ENCODE measurements at places on chromosomes 11 and 22.
A peak's percentile ranks its signal among the peaks of the same experiment; 100 is the strongest.

- no peak for DNase-seq
Measured at GRCh38 chr22:17957693-17958092, 66.7 kb downstream of the MICAL3 start.

DNA sequence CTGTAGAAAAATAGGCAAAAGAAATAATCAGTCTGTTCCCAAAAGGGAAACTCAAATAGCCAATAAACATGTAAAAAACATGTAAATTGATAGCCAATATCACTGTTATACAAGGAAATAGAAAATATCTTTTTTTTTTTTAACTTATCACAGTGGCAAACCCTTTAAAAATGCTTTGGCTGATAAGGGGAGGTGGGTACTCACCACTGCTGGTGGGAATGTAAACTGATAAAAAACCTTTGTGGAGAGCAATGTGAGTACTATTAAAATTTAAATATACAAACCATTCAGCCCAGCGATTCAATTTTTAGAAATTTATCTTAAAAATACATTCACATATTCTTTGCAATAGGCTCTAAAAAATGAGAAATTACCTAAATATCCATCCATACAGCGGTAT lies 3.6 kb downstream of the RPUSD4 start:
- no peak for DNase-seq

- DNase-seq = no peak
Measured at GRCh38 chr11:72989727-72990126, 152.4 kb downstream of the FCHSD2 start.

DNA sequence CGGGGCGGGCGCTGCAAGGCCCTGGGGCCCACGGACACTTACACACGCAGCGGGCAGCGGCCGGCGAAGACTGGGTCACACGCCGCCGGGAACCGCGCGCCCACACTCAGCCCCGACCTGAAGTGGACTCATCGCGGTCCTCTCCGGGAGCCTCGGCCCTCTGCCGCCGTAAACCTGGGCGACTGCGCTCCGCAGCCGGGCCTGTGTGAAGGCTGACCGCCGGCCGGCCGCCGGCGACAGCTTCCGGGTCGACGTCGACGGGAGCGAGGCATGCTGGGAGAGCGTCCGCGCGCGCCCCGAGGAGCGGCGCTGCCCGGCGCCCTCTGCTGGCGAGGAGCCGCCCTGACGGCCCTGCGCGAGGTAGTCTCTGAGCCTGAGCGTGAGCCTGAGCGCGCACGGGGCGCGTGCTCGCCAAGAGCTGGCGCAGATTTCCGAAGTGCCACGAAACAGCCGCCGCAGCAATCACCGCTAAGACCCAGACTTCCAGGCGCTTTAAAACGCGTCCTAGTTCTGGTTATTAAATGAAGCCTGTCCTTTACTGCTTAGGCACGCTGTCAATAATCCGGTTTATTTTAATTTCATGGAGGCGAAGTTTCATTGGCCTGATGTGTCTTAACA lies at the start of gene SNX19:
Gene SNX19, minus strand, starts transcription at position 242 of the 618 bp plus-strand sequence. CDS start 540 bp downstream, outside the sequence.
- DNase-seq = peak; percentile 81

DNA sequence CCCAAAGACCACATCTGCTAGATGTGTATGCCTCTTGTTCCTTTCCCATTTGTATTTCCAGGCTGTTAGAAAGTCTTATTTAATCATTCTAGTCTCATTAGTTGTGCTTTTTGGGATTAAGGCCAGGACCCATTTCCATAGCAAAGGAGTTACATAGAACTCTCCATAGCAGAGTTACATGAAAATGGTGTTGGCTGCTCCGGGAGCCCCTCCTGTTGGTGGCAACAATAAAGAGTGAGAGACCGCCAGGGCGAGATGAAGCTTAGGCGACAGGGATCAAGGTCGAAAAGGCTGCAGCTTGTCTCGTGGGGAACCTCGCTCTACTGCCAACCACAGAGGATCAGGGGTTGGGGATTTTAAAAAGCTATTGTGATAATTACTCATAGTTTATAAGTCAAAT lies 58.3 kb downstream of the GRIK4 start:
- DNase-seq = no peak

DNA sequence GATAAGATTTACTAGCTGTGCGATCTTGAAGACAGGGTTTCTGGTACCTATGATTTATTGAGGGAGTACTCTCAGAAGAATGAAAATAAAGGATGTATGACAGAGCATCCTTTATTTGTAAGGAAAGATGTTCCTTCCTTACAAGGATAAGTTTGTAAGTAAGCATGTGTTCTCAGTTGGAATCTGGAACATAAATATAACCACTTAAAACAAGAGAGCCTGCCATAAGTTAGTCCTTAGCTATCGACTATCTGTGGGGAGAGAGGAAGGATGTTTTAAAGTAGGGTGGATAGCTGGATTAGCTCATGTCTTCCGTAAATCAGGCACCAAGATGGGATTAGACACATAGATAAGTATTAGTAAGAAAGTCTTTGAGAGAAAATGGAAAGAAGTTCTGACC lies 192.6 kb upstream of the CARD18 start:
- DNase-seq = no peak

DNA sequence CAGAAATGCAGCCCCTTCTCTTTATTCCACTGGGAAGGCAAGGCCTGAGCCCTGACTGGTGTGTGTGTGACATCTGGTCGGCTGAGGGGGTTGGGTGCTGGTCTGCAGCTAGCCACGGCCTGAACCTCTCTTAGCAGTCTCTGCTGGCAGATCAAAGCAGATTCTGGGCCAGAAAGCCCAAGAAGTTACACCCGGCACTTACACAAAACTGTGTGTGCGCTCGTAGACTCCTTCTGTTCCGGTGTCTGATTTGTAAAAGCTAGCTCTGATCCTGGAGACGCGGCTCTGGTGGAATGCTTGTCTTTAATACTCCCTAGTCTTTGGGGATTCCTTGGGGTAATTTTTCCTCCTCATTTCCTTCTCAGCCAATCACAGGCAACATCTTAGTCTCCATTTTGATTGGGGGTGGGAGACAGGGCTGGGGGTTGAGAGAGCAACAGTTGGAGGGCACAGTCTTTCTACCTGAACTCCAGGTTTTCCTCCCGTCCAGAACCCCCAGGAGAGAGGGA lies 5.5 kb downstream of the PKNOX2 start:
- DNase-seq = no peak

GRCh38 chr11:73215191-73216134 lies 2.6 kb upstream of the P2RY2 start:
- DNase-seq = no peak

DNA sequence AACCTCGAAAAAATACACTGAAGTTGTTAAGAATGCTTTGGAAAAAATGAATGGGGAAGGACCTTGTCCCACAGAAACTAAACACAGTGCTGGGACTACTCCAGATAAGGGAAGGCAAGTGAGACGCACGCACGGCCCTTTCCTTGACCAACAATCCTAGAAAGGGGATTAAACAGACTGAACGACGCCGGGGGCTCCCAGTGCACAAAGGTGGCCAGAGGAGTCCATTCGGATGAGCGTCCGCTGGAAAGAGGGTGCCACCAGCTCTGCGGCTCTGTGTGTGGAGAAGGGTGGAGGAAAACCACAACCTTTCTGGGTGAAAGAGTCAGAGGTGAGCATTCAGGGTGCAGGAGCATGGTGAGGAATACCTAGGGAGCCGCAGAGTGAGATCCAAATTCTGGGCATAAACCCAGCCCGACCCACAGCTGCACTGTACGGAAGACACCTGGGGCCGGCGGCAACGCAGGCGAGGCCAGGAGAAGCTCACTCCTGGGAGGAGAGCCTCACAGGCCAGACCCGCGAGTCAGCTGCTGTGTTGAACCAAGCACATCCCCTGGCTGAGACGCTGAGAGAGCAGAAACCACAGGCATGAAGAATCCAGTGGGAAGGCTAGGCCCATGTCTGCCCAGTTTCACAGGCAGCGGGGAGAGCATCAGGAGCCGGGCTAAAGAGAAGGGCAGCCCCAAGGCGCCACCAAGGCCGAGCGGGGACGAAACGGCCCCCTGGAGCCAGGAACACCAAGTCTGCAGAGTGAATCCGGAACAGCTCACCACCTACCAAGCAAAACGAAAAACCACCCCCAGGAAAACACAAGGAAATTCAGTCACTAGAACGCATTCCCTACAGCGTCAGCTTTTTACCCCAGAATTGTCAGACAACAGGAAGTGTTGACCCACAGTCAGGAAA lies 177.1 kb downstream of the BRD1 start:
- no peak for DNase-seq

GRCh38 chr11:1208394-1209261 lies 14.2 kb upstream of the MUC5B start:
- no peak for DNase-seq

GRCh38 chr22:43113526-43114251 lies 3.1 kb downstream of the BIK start:
- DNase-seq = no peak

- DNase-seq = no peak
Measured at GRCh38 chr11:1281326-1281973, 28.0 kb downstream of the TOLLIP start.

DNA sequence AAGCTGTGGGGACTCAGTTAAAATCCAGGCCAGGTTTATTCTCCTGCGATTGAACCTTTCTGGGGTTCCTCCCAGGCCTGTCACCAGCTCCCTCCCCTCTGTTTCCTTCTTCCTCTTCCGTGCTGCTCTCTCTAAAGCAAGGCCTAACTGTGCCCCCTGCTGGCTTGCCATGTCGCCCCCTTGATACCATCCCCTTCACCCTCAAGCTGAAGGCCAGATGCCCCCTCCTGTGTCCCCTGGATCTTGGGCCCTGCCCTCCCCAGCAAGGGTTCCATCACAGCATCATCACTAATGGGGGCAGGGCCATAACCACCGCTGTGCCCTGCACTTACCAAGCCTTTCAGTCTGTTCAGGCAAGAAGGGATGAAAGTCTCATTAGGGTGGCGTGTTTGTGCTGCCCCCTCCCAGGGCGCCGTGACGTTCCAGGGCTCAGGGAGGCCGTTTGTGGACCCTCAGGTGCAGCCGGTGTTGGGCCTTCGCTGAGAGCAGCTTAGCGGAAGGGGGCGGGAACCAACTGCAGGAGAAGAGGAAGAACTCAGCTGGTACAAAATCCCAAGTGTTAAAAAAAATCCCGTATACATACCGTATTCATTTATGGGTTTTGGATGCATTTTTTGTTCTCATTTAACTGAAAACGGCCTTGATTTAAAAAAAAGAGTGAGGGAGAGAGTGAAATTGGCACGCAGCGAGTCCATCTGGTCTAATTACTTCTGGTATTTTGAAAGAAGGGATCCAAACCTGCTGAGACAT lies 69.9 kb downstream of the MPPED1 start:
- DNase-seq = no peak

GRCh38 chr11:86374586-86374985 lies at the start of gene CCDC81:
CCDC81 (plus strand) TSS chr11:86374887; CDS start chr11:86375164, 277 bp downstream.
- no peak for DNase-seq

- DNase-seq = no peak
Measured at GRCh38 chr11:126510621-126511370, 155.3 kb downstream of the ST3GAL4 start.

- no peak for DNase-seq
Measured at GRCh38 chr11:34595391-34595790, 25.5 kb upstream of the EHF start.

DNA sequence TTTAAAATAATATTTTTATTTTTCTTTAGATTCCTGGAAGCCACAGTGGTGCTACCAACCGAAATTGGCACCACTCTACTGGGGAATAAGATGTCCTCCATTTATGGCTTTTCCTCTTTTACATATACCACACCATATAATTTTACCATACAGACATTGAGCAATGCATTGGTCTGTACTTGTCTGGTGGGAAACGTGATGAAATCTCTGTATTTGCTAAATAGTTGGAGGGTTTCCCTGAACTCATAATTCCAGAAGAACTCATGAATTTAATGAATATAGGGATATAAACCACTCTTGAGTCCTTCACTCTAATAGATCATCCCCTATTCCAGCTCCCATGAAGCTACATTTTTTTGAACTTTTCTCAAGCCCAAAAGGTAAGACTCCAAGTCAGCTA lies 28.0 kb upstream of the MMP13 start:
- no peak for DNase-seq

DNA sequence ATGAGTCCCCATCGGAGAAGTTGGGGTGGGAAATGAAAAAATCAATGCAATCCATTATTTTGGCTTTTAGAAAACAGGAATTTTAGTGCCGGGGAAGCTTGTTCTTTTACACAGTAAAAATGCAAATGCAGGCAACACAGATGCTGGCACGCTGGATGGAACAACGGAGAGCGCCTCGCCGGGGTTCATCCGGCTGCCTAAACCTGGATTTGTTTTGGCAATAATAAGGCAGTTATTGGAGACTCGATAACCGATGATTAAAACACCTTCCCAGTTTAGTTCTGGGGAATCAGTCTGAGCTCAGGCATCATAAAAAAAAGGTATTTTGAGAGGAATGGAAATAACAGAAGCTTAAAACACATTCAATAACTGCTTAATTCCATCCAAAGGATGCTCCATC lies 2.9 kb downstream of the DSCAML1 start:
- no peak for DNase-seq

DNA sequence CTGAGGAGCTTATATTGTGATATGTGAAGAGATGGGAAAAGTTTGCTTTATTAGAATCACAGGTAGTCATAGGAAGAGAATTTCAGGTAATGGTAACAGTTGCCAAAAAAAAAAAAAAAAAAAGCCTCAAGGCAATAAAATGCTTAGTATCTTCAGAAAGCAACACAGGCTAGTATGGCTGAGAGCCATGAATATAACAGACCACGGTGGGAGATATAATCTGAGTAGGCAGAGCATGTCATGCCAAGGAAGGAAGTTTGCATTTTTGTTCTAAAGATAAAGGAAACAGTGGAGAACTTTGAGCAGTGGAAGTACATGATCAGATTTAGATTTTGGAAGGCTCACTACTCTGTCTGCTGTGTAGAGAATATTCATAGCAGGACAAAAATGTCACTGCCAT lies 211.4 kb downstream of the ETS1 start:
- DNase-seq = no peak

DNA sequence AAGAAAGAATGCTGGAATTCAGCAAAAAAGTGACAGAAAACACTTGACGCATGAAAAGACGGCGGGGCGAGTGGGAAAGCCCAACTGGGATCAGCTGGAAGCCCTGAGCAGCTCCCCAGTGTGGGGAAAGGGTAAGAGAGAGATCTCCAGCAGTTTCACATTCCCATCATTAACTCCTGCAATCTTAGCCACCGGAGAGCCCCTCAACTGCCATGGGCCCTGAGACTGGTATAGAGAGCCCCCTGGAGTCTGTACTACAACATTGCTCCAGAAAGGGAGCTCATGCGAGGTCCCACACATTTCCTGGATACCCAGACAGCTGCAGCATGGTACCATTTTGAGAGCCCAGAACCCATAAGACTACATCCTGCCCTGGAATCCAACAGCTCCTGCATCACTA lies 31.1 kb downstream of the MRGPRX4 start:
- no peak for DNase-seq

GRCh38 chr22:29475550-29475949 lies 4.5 kb upstream of the NEFH start:
- DNase-seq = no peak

- no peak for DNase-seq
Measured at GRCh38 chr11:90798769-90799168, 575.9 kb upstream of the CHORDC1 start.

- DNase-seq = no peak
Measured at GRCh38 chr11:82869657-82870056, 30.6 kb downstream of the PRCP start.

- no peak for DNase-seq
Measured at GRCh38 chr11:14026961-14027360, 64.4 kb downstream of the SPON1 start.

- no peak for DNase-seq
Measured at GRCh38 chr11:23480736-23481135, 620.5 kb upstream of the CCDC179 start.

GRCh38 chr22:27990451-27990840 lies 71.4 kb upstream of the PITPNB start:
- DNase-seq = no peak

- DNase-seq = no peak
Measured at GRCh38 chr22:39721206-39722031, 150.9 kb downstream of the CACNA1I start.

Measured in activated gamma-delta T cell (primary cell).